ENCODE measurements at places on chromosomes 3 and 15.

GRCh38 chr3:62090066-62090465, 283.3 kb downstream of the FEZF2 start:
- no peak for DNase-seq

DNA sequence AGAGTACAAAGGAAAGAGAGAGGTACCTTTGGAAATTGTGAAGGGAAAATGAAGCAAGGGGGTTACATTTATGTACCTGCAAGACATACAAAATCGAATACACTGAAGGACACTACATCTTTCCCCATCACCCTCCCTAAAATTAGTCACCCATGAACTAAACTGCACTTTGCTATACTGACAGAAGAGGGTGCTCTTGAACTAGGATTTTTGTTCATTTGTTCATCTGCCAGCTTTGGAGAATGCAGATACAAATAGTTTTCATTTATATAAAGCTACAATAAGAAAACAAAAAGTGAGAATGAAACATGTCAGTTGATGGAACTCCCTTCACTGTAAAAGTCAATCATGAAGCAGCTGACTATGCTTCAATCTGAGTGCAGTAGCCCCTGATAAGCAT, 55.7 kb downstream of the PCCB start:
- peak; percentile 30 for DNase-seq

DNA sequence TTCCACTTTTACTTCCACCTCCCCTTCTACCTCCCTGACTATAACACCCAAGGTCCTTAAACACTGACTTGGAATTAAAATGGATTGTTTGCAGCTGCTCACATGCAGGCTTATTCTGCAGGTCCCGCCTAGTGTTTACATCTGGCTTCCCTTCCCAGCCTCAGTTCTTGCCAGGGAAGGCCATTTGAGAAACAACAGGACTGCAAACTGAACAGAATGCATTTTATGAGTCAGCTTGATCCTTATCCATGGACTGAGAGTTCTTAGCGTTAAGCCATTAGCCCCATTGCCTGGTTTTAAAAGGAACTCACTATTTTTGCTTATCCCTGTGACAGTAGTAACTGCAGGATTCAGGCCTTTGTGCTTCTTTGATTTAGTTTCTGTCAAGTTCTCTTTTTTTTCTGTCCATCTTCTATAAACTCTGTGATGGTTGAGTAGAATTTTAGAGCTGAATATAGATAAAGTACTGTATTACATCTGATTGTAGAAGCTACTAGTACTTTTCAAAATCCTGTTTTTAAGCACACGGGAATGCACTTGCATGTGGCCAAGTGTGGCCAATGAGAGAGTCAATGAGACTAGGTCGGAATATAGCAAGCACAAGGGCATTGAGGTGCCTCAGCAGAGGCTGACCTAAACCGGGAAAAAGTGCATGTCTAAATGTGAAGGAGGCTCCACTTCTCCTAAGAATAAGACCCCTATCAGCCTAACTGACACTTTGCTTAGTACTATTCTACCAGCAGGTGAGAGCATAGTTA, 106.4 kb downstream of the TUSC7 start:
- no peak for DNase-seq

- DNase-seq, result no peak
Measured at GRCh38 chr15:68001811-68002210, 52.3 kb upstream of the PIAS1 start.

DNA sequence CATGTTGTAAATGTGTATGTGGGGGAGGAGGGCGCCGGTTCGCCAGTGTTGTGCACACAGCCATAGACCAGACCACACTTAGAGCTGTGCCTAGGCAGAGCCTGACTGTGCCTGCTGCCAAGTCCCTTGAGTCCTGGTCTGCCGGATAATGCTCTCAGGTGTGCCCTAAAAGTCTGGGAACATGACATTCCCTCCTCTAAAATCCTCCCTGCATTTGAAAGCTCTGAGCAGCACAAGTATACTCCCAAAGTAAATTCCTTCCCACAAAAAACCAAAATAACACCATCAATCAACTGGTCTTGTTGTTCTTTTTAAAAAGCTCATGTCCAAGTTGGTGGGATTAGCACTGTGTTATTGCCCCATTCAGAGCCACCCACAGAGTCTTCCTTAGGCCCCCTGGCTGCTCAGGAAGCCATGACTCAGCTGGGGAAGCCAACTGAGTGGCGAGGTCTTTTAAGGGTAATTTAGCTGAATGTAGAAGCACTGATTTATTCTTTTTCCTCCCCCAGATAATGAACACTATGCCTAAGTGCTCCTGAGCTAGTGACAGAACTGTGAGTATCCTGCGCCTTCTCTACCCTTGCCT, 147.8 kb upstream of the MCTP2 start:
- peak; percentile 27 for DNase-seq

DNA sequence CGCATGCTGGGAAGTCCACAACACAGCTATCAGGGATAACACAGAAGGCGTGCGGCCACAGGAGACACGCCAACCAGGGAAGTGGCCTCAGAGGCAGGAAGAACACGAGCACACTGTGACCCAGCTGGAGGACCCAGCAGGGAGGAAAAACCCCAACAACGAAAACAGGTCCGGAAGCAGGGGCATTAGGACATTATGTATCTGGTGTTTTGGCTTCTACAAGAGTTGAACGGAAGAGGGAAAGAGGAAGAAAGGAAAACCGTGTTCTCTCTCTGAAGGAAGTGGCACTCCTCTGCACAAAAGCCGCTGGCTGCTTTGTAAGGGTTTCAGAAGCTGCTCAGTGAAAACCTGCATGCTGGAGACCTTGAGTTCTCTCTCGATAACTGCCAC, 61.8 kb downstream of the HACD2 start:
- no peak for DNase-seq

DNA sequence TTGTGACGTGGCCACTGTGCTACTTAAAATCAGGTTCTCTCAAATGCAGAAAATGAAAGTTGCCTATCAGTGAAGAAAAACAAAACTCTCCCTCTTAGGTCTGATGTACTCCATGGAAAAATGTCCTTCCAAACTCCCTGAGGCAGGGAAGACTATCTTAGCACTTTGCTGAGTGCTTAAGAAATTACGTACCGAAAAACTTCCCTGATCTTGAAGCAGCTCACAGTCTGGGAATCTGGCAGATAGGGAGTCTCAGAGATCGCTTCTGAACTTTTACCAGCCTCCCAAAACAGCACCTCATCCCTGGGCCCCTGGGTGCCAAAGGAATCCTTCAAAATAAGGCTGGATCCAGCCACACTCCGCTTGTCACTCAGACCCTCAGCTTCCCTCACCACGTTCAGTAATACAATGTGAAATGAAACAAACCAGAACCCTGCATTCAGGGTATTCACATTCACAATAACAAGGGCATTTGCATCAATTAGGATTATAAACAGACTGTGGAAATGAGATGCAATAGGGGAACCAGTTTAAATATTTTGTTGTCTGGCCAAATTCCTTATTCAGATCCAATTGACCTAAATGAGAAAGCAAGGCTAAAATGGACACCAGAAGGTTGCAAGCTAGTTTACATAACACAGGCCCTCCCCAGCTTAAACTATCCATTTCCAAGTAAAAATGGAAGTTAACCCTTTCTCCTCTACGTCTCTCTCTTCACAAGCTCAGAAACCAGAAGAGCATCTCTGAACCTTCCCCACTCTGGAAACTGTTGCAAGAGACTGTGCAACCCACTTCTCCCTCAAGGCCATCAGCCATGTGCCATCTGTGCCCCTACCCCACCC, 20.9 kb downstream of the OSBPL10 start:
- no peak for DNase-seq

DNA sequence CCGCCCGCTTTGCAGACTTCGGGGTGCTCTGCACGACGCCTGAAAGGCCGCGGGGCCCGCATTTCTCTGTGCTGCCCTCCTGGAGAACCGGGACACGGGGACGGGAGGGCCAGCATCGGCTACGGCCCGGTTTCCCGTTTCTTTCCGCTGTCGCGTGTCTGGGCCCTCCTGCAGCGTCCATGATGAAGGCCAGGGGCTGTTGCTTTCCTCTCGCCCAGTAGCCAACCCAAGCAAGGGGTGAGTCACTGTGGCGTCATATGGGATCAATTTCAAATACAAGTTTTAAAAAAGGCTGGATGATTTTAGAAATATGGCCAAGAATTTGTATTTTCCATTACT, 435 bp downstream of the SLC35G2 start:
- peak; percentile 62 for DNase-seq

- peak; percentile 77 for DNase-seq
Measured at GRCh38 chr15:66698318-66698961, 3.6 kb upstream of the SMAD6 start.

GRCh38 chr3:30913176-30913575, 18.7 kb upstream of the GADL1 start:
- DNase-seq, result no peak

DNA sequence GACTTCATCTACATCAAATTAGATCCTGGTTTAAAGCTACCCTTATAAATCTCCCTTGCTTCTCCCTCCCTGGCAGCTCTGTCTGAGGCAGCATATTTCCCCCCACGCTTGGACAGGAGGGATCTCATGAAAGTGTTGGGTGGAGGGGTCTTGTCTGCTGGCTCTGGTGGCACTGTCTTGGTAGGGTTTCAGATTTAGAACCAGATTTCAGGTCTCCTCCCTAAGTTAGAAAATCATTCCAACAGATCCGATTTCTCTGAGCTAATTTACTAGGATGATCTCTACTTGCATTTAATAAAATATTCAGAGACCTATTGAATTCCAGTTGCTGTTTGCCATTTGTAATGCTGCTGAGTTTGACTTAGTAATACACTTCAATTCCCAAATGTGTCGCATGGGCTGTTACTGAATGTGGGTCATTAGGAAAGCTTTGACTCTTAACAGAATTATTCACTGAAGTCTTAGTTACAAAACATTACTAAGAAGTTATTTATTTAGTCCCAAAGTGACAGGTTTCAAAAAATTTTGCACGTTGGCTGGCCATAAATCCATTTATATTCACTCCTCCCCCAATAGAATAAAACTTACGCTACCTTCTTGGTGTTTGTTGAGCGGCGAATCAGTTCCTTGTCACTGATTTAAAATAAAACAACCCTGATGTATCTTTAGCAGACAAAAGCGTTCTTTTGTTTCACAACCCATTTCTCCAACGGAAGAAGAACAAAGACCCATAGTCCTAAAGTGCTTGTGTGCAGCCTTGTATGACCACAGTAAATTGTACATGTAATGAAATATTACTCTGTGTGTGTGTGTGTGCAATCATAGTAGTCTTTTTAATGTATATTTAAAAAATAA, 84.5 kb downstream of the TRAK1 start:
- no peak for DNase-seq

- DNase-seq, result no peak
Measured at GRCh38 chr15:51849860-51850259, 20.4 kb downstream of the TMOD3 start.

DNA sequence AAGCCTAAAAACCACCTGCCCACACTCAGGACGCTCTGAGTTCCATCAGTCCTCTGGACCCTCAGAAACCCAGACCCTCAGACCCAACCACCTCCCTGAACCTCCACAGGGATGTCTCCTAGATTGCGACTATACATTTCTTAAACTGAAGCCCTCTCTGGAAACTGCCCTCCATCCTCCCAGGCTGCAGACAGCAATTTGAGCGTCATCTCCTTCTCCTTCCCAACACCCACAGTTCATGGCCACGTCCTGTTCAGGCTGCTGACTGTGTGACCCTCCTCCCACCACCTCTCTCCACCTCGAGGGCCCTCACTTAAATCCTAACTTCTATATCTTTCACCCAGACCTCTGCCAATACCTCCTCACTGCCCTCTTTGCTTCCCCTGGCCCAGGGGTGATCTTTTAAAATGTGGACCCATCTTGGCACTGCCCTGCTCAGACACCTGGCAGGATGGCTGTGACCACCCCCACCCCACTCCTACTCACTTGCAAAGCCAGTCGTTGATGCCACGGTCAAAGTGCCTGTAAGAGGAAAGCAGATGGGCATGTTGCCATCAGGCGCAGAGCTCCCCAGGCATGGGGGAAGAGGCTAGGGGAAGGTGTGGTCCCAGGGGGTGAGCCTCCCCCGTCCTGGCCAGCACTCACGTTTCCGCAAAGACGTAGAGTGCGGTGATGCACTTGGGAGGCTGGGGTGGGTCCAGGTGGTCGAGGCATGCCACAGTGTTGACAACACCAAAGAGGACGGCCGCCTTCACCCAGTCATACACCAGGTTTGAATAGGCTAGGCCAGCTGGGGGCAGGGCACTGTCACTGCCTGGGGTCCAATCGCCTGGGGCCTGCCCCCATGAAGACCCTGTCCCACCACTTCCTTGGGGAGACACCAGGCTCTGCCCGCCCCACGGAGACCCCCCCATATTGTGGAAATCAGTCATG, 6.0 kb downstream of the HHATL start:
- no peak for DNase-seq

DNA sequence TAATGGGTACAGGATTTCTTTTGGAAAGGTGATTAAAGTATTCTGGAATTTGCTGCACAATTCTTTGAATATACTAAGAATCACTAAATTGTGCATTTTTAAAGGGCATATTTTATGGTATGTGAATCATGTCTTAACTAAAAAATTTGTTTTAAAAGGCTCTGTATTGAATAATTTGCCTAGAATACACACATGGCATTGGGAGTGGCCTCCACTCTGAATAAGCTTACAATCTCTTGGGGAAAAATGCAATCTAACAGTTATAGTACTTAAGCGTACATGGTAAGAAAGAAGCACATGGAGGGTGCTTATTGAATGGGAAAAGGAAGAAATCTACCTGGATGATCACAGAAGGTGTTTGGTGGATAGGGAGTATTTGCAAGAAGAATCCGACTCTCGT, 385.1 kb downstream of the LPP start:
- DNase-seq, result no peak

GRCh38 chr3:17969985-17970568, 227.6 kb upstream of the TBC1D5 start:
- DNase-seq, result peak; percentile 58

DNA sequence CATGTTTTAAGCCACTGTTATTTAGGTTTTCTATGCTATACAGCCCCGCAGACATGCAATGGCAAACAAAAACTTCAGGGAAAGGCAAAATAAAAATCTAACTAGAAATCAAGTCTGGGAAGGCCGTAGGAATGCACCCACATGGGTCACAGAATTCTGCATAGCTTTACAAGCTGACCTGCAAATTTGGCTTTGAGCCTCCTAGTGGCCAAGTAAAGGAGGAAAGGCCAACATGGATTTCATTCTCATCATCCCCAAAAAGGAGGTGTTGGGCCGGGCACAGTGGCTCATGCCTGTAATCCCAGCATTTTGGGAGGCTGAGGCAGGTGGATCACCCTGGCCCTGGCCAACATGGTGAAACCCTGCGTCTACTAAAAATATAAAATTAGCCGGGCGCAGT, 124.3 kb downstream of the FBLN2 start:
- DNase-seq, result no peak

- DNase-seq, result no peak
Measured at GRCh38 chr3:31357451-31357850, 175.3 kb upstream of the STT3B start.

DNA sequence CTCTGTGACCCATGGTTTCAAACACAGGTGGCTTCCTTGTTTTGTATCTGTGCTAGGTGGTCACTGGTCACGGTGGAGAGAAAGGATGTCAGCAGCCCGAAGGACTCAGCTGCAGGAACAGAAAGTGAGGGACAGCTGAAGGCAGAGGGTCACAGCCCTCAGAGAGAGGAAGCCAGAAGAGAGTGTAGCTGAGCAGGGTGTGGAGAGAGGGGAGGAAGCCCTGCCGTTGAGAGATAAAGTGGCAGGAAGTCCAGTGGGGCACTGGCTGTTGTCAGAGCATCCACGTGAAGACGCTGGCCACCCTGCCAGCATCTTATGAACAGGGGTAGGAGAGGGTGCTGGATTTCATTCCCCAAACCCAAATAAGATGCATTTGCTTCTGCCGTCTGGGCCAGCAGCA, 36.9 kb downstream of the LIMD1 start:
- DNase-seq, result peak; percentile 70

GRCh38 chr15:68582864-68583263, 4.1 kb downstream of the CORO2B start:
- no peak for DNase-seq
